Breast epithelium (tissue), 4 donors: ENCODE measurements at places on chromosomes 6 and 20. TPM values are rescaled to one million over a fixed set of nuclear protein-coding genes. Genes with fewer than 3 reads are reported as not detected.

Gene LY6G6F
- not detected for total RNA-seq

Gene GSTA3
- not detected for total RNA-seq

Gene POLR3F
- total RNA-seq = 6.9 TPM

Gene RAET1L
- not detected for total RNA-seq

Gene CITED2
- 300 TPM for total RNA-seq

GRCh38 chr6:137705160-137706082 is 161.6 kb upstream of the TNFAIP3 start:
- no peaks in the 10 kb centered on the region for H3K27me3 ChIP-seq
- no peak overlapping the region for H3K27ac ChIP-seq
- no peak overlapping the region for H3K4me3 ChIP-seq
- DNase-seq = peak; percentile 41

DNA sequence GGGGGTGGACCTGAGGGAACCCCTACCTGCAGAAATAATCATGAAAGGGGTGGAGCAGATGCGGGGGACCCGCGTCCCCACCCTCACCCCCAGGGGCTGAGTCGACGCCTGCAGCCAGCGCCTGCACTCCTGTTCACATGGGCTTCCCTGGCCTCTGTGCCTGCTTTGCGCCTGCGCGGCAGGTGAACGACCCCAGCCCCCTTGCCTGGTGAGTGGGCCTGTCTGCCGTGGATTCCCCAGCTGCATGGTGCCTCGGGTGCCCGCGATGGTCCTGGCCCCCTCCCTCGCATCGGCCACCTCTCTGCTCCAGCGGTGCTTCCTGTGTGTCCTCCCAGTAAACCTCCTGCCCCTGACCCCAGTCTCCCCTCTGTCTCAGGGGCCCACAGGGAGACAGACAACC is 18.8 kb upstream of the NTSR1 start:
- no peak for DNase-seq
- peaks cover 37% of the 10 kb centered on the region for H3K27me3 ChIP-seq
- no peaks in the 10 kb centered on the region for H3K36me3 ChIP-seq
- H3K27ac ChIP-seq = no peak overlapping the region
- H3K4me1 ChIP-seq = no peaks in the 10 kb centered on the region

GRCh38 chr6:166500246-166500645 is 86.2 kb downstream of the RAMACL start:
- H3K36me3 ChIP-seq = no peaks in the 10 kb centered on the region
- DNase-seq = no peak
- H3K4me3 ChIP-seq = no peak overlapping the region
- no peaks in the 10 kb centered on the region for H3K27me3 ChIP-seq

GRCh38 chr6:298233-299103 is 6.2 kb downstream of the DUSP22 start:
- no peak for DNase-seq
- H3K27me3 ChIP-seq = no peaks in the 10 kb centered on the region
- H3K4me3 ChIP-seq = no peak overlapping the region
- H3K4me1 ChIP-seq = no peaks in the 10 kb centered on the region
- no peaks in the 10 kb centered on the region for H3K36me3 ChIP-seq

DNA sequence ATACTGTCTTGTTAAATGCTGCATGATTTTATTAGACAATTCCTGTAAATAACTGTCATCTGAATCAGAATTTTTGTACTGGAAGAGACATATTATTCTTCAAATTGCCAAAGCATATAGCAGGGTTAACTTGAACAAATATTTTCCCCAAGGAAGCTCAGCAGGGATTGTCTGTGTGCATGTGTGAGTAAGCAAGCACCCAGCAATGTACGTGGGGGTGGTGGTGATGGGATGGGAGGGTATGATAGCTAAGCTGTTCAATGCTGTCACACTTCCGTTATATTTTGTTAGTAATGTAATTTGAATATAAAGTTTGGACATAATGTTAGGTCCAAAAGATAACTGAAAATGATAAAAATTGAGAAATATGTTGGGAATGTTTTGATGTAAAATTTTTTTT is 118.1 kb downstream of the MYB start:
- no peaks in the 10 kb centered on the region for H3K36me3 ChIP-seq
- DNase-seq = no peak
- H3K4me1 ChIP-seq = no peaks in the 10 kb centered on the region
- H3K27me3 ChIP-seq = no peaks in the 10 kb centered on the region
- no peak overlapping the region for H3K4me3 ChIP-seq
- H3K27ac ChIP-seq = no peak overlapping the region

- no peak for DNase-seq
- no peaks in the 10 kb centered on the region for H3K27me3 ChIP-seq
- H3K27ac ChIP-seq = no peak overlapping the region
Measured at GRCh38 chr6:158503222-158503621, 56.7 kb upstream of the TMEM181 start.

DNA sequence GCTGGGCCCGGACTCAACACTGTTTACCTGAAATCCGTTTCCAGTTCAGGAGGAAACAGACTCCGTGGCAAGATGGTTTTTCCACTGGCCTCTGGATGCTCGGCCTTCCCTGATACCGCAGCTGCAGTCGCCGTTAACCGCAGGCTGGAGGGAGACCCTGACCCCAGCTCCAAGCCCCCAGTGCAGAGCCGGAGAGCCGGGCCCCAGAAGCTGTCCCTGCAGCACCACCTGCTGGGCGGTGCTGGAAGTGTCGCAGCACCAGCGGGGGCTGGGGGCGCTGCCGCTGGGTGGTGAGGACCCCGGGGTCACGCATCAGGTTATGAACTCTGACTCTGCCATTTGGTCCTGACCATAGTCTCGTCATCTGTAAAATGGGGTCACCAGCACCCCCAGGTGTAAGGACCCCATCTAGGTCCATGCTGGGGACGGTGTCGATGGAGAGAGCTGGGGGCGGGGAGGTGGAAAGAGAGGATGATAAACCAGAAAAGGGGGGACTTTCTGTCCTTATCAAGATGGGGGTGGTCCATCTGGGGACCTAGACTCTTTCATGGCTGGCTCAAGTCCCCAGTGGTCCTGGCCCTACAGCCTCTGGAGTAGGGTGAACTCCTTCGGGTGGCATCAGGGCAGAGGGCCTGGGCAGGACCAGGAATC is 20.8 kb upstream of the CHRNA4 start:
- no peaks in the 10 kb centered on the region for H3K4me1 ChIP-seq
- no peak overlapping the region for H3K4me3 ChIP-seq
